ENCODE measurements at places on chromosomes 1 and 21.
A peak's percentile ranks its signal among the peaks of the same experiment; 100 is the strongest.

DNA sequence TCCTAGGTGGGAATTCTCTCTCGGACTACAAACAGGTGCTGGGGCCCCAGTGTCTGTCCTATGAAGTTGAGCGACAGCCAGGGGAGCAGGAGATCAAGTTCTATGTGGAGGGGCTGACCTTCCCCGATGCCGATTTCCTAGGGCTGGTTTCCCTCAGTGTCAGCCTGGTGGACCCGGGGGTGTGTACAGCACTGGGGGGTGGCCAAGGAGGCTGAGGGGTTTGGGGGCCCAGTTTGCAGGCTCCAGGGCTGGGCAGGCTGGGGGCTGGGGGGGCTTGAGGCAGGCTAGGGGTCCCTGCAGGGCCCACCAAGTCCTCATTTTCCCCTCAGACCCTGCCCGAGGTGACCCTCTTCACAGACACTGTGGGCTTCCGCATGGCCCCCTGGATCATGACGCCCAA lies 20.3 kb upstream of the PADI3 start:
- no peak for DNase-seq

- DNase-seq = no peak
These were observed 553.8 kb upstream of the CAMK1G start for GRCh38 chr1:209029737-209030136.

DNA sequence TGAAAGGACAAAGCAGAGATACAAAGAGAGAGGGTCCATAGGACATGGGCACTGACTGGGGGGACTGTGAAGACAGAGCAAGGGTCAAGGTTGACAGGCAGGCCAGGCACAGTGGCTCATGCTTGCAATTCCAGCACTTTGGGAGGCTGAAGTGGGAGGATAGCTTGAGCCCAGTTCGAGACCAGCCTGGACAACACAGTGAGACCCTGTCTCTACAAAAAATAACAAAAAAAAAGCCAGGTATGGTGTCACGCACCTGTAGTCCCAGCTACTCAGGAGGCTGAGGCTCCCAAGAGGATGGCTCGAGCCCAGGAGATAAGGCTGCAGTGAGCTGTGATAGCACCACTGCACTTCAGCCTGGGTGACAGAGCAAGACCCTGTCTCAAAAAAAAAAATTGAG lies 4.4 kb downstream of the CASP9 start:
- DNase-seq = no peak

DNA sequence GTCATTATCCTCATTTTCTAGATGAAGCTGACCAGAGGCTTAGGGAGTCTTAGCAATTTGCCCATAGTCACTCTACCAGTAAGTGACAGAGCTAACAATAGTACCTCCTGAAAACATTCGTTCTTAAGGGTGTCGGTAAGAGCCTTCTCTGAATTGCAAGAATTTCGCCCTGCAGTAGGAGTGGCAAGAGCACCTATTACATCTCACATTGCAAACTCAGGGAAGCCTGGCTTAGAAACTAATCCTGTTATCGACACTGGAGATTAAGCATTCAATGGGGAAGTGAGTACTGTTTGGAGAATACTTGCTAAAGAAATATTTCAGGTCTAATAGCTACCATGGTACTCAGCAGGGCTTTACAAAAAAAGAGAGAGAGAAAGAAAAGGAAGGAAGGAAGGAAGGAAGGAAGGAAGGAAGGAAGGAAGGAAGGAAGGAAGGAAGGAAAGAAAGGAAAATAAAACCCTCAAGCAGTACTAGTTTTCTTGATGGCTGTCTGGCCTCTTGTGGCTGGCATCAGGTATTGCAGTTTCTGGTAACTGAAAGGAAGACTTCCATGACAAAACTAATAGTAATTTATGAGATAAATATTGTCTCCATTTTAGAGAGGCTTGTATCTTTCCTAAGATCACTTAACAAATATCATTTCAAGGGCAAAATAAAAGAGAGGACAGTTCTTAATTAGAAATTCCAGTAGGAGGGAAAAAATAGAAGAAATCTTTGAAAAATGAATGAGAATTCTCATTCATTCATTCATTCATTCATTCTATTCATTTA lies 10.4 kb downstream of the C1orf226 start:
- peak; percentile 22 for DNase-seq

- no peak for DNase-seq
These were observed 38.7 kb downstream of the DHX9 start for GRCh38 chr1:182877842-182878241.

- DNase-seq = no peak
These were observed 2.5 kb upstream of the GRHL3 start for GRCh38 chr1:24316645-24317044.

GRCh38 chr1:171867236-171867635 lies 25.9 kb downstream of the DNM3 start:
- no peak for DNase-seq

DNA sequence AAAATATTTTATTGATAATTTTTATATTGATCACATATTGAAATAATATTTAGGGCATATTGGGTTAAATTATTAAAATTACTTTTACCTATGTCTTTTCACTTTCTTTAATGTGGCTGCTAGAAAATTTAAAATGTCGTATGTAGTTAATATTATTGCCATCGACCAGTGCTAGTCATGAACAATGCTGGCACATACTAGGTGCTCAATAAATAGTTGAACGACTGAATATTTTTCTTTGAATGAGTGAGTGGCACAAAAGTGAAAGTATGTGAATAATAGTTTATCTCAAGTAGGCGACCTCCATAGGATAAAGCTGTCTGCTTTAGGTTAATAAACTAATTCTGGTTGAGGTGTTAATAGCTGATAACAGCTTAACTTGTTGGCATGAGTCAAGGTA lies 150.8 kb upstream of the FGGY start:
- DNase-seq = no peak

DNA sequence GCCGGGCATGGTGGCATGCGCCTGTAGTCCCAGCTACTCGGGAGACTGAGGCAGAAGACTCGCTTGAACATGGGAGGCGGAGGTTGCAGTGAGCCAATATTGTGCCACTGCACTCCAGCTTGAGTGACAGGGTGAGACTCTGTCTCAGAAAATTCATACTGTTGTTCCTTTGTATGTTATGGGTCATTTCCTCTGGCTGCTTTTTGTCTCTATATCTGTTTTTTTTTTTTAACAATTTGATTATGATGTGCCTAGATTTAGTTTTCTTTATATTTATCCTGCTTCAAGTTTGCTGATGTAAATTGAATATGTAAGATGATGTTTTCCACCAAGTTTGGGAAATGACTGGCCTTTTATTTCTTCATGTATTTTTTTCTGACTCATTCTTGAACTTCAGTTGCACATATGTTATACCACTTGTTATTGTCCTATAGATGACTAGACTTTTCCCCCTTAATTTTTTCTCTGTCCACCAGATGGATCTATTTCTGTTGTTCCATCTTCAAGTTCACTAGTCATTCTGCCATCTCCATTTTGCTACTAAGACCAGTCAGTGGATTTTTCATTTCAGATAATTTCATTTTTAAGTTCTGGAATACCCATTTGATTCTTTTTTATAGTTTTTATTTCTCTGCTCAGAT lies 173.5 kb downstream of the GALNT2 start:
- DNase-seq = no peak

- DNase-seq = peak; percentile 6
These were observed 70.8 kb upstream of the TENT5C start for GRCh38 chr1:117534995-117535467.

DNA sequence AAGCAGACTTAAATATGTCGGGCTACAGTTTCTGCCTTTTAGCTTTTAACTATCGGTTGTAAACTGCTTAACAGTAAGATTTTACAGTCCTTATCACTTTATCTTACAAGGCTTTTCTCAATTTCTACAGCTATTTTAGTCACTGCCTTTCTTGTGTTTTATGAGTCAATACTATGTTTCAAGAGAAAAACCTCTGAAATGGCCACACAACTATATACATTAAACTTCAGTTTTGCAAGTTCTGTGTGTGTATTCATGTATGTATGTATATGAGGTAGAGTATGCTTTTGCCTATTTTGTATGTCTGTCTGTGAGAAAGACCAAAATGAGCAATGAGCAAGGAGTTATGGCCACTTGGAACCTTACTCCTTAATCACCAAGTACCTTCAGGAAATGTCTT lies 169.8 kb downstream of the SYT2 start:
- DNase-seq = no peak

GRCh38 chr21:44890961-44891541 lies 17.6 kb upstream of the PTTG1IP start:
- DNase-seq = no peak

DNA sequence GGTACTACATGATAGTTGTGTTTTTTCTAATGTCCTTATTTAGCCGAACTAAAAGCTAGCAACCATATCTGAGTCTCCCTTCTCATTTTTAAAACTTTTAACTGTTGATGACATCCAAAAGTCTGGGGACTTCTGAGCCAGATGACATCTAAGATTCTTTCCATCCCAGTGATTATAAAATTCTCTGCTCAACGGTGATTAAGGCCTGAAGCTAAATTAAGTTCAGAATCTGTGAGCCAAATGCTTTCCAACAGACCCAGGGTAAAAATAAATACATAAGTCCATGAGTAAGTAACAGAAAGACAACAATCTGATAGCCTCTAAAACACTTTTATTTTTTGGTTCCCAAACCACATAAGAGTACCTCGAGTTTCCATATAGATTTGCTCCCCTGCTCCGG lies 13.1 kb upstream of the PTP4A2 start:
- no peak for DNase-seq

DNA sequence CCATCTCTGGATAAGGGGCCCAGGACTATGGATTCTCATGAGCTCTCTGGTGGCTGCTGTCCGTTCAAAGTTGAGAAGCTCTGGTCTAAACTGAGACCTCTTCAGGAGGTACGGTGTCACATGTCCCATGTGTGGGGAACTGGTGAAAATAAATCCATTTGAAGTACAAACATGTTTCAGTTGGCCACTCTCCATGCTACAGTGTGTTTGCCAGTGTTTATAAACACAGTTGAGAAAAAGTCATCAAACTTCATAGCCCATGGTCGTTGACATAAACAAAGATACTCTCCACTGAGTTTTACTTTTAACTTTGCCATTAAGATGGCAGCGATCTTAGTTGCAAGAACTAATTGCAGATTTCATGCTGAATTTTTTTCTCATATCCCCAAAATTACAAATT lies 72.8 kb downstream of the PSMG1 start:
- DNase-seq = no peak

DNA sequence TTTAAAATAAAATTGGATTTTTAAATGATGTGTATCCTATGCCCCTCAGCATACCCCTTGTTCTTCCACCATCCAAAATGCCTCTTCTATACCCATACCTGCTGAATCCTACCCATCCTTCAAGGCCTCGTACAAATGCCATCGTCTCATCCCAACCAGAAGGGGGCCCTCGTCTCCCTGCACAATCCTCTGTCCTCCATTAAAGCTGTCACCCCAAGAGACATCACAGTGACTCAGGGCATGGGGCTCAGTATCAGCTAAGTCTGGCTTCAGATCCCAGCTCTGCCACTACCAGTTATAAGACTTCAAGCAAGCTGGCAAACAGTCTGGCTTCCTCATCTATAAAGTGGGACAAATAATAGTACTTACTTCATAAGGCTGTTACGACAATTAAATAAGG lies 23.8 kb downstream of the IGFN1 start:
- DNase-seq = no peak

- no peak for DNase-seq
These were observed 253.1 kb upstream of the ADGRL4 start for GRCh38 chr1:79259390-79260336.

GRCh38 chr1:82604524-82604923 lies 803.8 kb downstream of the ADGRL2 start:
- peak; percentile 5 for DNase-seq

- DNase-seq = no peak
These were observed 524.4 kb downstream of the PTPRC start for GRCh38 chr1:199163267-199163666.

GRCh38 chr21:17442165-17442564 lies 70.7 kb upstream of the CXADR start:
- DNase-seq = no peak

DNA sequence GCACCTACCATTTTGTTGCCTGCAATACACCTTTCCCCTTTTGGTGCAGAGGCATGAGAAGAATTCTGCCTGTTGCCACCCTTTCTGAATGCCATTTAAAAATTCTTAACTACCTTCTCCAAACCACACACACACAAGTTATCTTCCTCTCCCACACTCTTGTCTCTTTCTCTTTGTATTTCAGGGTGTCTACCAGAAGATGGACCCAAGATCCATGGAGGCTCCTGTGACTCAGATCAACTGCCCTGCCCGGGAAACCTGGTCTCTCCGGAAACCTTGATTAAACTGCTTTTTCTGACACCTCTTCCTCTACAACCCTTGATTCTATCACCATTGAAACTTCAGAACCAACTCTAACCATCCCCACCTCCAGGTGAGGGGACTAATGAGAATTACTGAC lies 2.4 kb upstream of the TARS2 start:
- DNase-seq = no peak

- no peak for DNase-seq
These were observed 8.9 kb upstream of the FMO3 start for GRCh38 chr1:171081763-171082201.
